ENCODE measurements at places on chromosomes 7 and 10. TPM values are rescaled to one million over a fixed set of nuclear protein-coding genes. Genes with fewer than 3 reads are reported as not detected.

Gene PTF1A
- total RNA-seq: not detected

Gene CPA2
- 0.08 TPM for total RNA-seq

Gene UTF1
- total RNA-seq: 0.16 TPM

Gene SAP25
- total RNA-seq: 0.73 TPM

Gene OR6B1
- total RNA-seq: not detected

Gene MICALL2
- total RNA-seq: 25.9 TPM
